ENCODE measurements at places on chromosomes 16 and 17.

GRCh38 chr17:82228842-82229697, at the start of gene SLC16A3:
Gene SLC16A3 (plus strand): TSS chr17:82229042. CDS start chr17:82236009, 6,967 bp downstream.
- DNase-seq, result peak; percentile 81

GRCh38 chr17:79975498-79976134, 60.1 kb downstream of the TBC1D16 start:
- DNase-seq, result no peak

DNA sequence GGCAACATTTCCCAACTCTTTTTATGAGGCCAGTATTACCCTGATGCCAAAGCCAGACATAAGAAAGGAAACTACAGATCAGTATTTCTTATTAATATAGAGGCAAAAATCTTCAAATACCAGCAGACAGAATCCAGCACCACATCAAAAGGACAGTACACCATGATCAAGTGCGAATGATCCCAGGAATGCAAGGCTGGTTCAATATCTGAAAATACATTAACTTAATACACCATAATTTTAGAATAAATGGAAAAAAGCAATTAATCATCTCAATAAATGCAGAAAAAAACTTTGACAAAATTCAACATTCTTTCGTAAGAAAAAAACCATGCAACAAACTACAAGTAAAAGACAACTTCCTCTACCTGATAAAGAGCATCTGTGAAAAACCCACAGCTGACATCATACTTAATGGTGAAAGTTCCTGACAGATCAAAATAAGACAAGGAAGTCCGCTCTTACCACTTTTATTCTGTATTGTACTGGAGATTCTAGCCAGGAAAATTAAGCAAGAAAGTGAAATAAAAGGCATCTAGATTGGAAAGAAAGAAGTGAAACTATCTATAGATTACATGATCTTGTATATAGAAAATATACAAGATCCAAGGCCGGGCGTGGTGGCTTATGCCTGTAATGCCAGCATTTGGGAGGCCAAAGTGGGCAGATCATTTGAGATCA, 26.4 kb upstream of the MAPK3 start:
- DNase-seq, result peak; percentile 87

GRCh38 chr17:27459433-27459832, 3.2 kb downstream of the KSR1 start:
- no peak for DNase-seq

- DNase-seq, result no peak
Measured at GRCh38 chr17:15657868-15658267, 26.2 kb downstream of the TRIM16 start.
